ENCODE measurements at places on chromosomes 12 and 14. TPM values are rescaled to one million over a fixed set of nuclear protein-coding genes. Genes with fewer than 3 reads are reported as not detected.

Gene TXNDC16
- total RNA-seq: 0.88 TPM

Gene SERPINA3
- 4.6 TPM for total RNA-seq

Gene RERGL
- total RNA-seq: not detected

Gene C1QL4
- not detected for total RNA-seq

Gene NUAK1
- 75.8 TPM for total RNA-seq

Gene CDH24
- 9.7 TPM for total RNA-seq

Gene BHLHE41
- total RNA-seq: 27.8 TPM

Gene MGAT4C
- total RNA-seq: under 0.01 TPM

Gene NEUROD4
- not detected for total RNA-seq

Gene PUS1
- 9.2 TPM for total RNA-seq

Gene EVL
- total RNA-seq: 36.8 TPM

Gene PNN
- total RNA-seq: 24.9 TPM

Gene PTCSC3
- not detected for total RNA-seq

Gene ZNF891
- total RNA-seq: 0.89 TPM

Gene RBMS2
- total RNA-seq: 12.5 TPM

Gene MYF5
- not detected for total RNA-seq

Gene ADAM21
- total RNA-seq: 0.37 TPM

Gene HCAR2
- not detected for total RNA-seq

Gene ENDOU
- total RNA-seq: 0.14 TPM

Gene SFSWAP
- 21.4 TPM for total RNA-seq

Gene PHETA1
- total RNA-seq: 7.7 TPM

Gene LIN52
- total RNA-seq: 9.2 TPM

Gene RNF212B
- not detected for total RNA-seq

Gene C3AR1
- total RNA-seq: 0.51 TPM

Gene DNAJC22
- 1.2 TPM for total RNA-seq

Gene BEST3
- total RNA-seq: 0.37 TPM

Gene MYRFL
- under 0.01 TPM for total RNA-seq

Data from smooth muscle cell of the umbilical artery (primary cell).